ENCODE measurements at places on chromosomes 12 and 14.

DNA sequence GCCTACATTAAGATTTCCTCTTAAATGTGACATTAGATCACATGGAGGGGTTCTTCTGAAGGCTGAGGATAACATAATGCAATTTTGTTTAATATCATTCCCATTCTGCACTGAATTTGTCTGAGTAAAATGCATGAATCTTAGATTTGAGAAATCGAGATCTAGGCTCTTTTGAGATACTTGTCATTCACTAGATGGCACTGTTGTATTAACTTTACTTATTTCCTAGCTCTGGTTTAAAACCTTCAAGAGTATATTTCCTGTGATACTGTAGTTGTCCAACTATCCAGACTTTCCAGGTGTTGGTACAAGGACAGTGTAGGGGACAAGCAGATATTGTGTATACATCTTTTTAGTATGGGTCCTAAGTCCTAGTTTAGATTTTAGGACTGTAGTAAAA, 91.7 kb upstream of the SEL1L start:
- no peak for DNase-seq

GRCh38 chr12:43198608-43199007, 353.4 kb downstream of the ADAMTS20 start:
- DNase-seq: no peak

- no peak for DNase-seq
Observed at GRCh38 chr12:120367924-120368788, 808 bp downstream of the MSI1 start.

GRCh38 chr14:36238666-36239363, 62.3 kb upstream of the PTCSC3 start:
- peak; percentile 43 for DNase-seq

GRCh38 chr14:42222924-42223471, 616.3 kb downstream of the LRFN5 start:
- no peak for DNase-seq

GRCh38 chr12:121232163-121232562, 22.2 kb downstream of the P2RX4 start:
- no peak for DNase-seq

- DNase-seq: peak; percentile 82
Observed at GRCh38 chr12:124466216-124467128, 100.9 kb downstream of the NCOR2 start.

- DNase-seq: no peak
Observed at GRCh38 chr12:57276935-57277563, 26.1 kb upstream of the STAC3 start.

GRCh38 chr14:24941719-24942118, 108.2 kb downstream of the STXBP6 start:
- no peak for DNase-seq

- DNase-seq: no peak
Observed at GRCh38 chr12:124311292-124312109, 16.6 kb downstream of the RFLNA start.

DNA sequence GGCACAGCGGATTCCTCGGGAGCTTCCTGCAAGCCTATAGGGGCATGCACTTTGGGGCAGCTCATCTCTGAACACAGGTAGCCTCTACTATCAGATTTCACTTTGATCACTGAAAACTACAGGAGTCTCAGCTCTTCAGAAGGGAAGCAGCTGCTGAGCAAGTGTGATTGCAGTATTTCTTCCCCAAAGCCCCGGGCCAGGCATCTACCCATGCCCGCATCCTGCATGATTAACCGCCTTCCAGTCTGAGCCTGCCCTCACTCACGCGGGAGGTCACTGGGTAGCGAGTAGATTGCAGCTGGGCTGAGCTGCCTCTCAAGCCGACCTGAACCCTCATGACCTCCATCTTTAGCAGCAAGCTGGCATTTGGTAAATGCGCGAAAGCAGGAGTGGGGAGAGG, 334.7 kb downstream of the DPF3 start:
- DNase-seq: no peak

DNA sequence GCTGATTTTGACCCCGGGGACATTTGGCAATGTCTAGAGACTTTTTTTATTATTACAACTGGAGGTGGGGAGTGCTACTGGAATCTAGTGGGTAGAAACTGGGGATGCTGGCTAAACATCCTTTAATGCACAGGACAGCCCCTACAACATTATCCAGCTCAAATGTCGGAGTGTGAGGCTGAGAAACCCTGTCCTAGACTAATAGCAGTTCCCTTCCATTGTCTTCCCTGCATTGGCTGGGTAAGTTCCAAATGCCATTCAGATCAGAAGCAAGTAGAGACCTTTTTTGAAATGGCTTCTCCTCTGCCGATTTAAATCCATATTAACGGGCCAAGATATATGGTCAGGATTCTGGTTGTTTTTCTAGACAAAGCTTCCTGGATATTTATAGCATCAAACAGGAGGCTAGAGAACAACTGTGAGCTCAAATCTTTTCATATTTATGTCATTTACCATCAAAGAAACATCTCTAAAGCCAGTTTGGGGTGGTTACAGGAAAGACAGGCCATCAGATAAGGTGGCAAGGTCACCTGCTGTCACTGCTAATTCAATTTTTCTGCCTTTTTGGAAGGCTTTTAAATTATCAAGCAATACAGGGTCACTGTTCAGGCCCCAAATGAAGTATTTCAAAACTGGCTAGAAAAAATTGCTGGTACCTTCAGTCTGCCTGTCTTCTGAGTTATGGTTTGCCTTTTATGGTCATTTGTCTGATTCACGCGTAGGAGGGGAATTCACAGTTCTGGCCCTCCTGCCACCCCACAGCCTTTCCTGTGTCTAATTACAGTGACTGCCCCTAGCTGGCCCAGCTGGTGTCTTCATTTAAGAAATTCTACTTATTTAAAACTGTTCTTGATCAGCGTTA, 20.1 kb upstream of the AKAP5 start:
- peak; percentile 52 for DNase-seq

- DNase-seq: no peak
Observed at GRCh38 chr12:8667270-8667669, 4.6 kb upstream of the MFAP5 start.

DNA sequence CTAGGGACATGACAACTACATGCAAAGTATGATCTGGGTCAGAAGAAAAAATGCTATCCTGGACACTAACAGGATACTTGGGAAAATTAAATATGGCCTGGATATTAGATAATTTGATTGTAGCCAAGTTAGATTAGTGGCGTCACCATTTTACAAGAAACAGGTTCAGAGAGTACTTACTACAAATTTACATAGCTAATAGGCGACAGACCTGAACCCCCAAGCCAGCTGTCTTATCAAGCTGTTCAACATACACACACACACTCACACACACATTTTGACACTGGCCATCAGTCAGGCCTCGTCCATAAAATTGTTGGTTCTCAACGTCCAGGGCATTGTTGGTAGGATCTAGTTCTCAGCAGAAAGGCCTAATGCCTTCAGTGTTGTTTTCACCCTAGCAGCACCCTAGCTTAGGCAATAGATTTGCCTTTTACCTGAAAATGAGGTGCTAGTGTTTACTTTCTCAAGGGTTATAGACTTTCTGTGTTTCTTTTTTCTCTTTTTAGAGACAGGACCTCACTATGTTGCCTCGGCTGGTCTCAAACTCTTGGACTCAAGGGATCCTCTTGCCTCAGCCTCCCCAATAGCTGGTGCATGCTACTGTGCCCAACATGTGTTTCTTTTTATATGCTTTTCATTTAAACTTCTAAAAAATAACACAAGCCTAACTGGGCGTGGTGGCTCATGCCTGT, 3.3 kb upstream of the C14orf93 start:
- no peak for DNase-seq

- no peak for DNase-seq
Observed at GRCh38 chr14:85590784-85591183, 60.8 kb downstream of the FLRT2 start.

- no peak for DNase-seq
Observed at GRCh38 chr14:50796390-50796789, 34.6 kb downstream of the NIN start.

DNA sequence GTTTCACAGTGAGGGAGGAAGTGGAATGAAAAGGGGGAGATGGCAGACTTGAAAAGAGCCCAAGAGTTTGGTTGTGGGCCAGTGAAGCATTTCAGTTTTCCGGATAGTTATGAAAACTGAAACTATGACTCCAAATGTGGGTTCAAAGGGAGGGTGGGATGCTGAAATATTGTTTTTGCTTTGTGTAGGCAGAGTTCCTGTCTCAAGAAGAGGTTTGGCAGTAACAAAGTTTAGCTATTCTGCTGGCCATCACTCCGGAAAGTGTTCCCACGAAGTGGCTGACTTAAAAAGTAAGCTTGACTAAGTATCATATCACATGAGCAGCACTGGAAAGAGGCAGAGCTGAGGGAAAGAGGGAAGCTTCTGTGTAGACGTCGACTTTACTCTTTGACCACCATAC, 85.2 kb downstream of the CAND1 start:
- no peak for DNase-seq

- DNase-seq: no peak
Observed at GRCh38 chr12:54148560-54149429, 40.0 kb downstream of the SMUG1 start.

- no peak for DNase-seq
Observed at GRCh38 chr14:51069055-51069454, 25.9 kb downstream of the TRIM9 start.

DNA sequence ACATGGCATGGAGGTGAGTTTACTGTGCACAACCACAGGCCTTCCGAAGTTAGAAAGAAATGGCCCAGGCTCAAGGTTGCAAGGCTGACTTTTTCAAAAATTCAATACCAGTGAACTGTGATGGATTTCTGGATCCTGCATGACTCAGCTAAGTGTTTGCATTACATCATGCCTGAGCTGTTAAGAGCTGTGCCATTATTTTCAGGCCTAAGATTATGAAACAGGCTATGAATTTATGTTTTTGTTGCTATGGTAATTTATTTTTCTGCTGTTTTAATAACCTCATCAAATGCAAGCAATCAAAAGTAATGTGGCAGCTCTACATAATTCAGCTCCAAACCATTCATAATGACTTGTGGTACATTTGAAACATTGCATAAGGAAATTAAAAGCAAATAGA, 457.7 kb upstream of the TMEM132C start:
- no peak for DNase-seq

DNA sequence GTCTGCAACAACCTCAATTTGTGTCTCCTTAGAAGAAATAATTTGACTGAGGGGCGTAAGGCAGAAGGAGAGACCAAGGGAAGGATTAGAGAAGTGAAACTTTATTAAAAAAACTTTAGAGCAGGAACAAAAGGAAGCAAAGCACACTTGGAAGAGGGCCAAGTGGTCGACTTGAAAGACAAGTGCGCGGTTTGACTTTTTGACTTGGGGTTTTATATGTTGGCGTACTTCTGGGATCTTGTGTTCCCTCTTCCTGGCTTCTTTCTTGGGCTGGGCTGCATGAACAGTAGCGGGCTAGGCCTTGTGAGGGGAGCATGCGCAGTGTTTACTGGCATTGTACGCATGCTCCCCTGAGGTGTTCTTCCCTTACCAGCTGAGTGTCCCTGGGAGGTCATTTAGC, 369.3 kb upstream of the DCN start:
- no peak for DNase-seq

DNA sequence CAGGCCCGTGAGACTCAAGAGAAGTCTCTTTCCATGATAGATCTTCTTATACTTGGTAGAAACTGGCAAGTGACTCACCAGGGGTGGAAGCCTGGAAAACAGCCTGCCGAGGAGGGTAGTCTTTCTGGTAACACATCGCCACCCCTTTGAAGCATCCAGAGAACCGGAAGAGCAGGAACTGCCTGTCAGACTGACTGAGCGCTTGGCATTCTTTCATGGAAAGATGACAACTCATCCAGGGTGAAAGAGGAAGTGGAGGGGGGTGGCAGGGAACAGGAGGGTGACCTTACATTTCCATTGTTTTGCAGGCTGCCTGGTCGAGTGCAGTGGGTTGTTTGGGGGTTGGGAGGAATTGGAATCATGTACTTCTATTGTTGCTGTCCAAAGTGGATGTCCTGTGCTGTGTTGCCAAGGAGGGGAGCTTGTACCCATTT, 34.5 kb downstream of the PRKCH start:
- DNase-seq: peak; percentile 57

GRCh38 chr12:30885321-30885720, 41.2 kb upstream of the TSPAN11 start:
- DNase-seq: no peak

- DNase-seq: no peak
Observed at GRCh38 chr12:40832668-40833067, 140.4 kb downstream of the CNTN1 start.

- no peak for DNase-seq
Observed at GRCh38 chr14:99435327-99435726, 45.3 kb downstream of the SETD3 start.

GRCh38 chr12:52119398-52120254, 40.1 kb downstream of the SMIM41 start:
- DNase-seq: no peak

GRCh38 chr14:28901631-28902030, 135.0 kb downstream of the FOXG1 start:
- DNase-seq: no peak

GRCh38 chr12:47223031-47223847, 143.5 kb upstream of the AMIGO2 start:
- DNase-seq: no peak

DNA sequence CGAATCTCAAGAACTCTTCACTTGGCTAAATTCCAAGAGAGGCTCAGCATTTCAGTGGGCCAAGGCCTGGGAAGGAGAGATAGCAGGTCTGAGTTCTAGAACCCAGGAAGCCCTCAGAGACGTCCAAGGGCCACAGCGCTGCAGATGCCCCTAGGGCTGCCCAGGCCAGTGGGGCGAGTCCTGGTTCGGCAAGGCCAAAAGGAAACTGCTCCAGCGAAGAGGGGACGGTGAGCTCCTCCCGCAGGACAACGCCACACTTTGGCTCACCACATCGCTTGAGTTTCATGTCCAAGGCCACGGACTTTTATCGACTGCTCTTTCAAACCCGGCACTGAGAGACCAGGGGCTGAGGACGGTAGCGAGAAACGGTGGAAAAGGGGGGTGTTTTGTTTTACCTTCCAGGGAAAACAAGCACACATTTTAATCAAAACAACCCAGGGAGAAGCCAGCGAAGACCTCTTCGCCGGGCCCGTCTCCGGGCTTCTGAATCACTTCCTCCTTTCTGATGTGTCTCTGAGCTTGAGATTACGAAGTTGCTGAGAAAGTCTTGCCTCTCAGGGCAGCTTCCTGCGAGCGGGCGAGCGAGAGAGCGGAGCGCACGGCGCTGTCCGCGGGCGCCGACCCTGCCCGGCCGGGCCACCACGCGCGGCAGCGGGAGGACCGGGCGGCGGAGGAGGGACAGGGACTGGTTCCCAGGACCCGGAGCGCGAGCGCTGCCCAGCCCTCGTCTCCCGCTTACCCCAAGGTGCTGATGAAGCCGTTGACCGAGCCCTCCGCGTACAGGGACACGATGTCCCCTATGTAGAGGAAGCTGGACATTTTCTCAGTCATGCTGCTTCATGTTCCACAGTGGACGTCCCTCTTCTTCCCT, 808 bp downstream of the ITPR2 start:
- DNase-seq: peak; percentile 73

GRCh38 chr14:51328772-51329353, 88.8 kb downstream of the TMX1 start:
- DNase-seq: no peak

DNA sequence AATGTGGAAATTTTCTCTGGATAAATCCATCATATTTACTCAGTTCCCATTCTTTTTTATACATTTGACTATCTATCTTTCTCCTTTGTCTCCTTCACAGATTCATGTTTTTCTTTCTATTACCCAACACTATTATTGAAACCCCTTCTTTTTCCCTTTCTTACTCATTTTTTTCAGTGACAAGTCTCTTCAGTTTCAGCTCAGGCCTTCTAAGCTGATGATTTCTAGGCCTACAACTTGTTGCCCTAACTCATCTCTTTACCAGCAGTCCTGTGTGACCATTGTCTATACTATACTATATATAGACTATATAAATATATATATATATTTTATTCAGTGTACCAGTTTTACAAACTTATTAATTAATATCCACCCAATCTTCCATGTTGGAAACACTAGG, 31.8 kb downstream of the SLC16A7 start:
- DNase-seq: no peak

GRCh38 chr12:805022-805632, 52.7 kb downstream of the WNK1 start:
- DNase-seq: no peak

All from aorta (tissue), 5 donors.